ENCODE measurements at places on chromosomes 16 and 17.
A peak's percentile ranks its signal among the peaks of the same experiment; 100 is the strongest.

- no peak for DNase-seq
These were observed 57.2 kb downstream of the CHD9 start for GRCh38 chr16:53112015-53112414.

DNA sequence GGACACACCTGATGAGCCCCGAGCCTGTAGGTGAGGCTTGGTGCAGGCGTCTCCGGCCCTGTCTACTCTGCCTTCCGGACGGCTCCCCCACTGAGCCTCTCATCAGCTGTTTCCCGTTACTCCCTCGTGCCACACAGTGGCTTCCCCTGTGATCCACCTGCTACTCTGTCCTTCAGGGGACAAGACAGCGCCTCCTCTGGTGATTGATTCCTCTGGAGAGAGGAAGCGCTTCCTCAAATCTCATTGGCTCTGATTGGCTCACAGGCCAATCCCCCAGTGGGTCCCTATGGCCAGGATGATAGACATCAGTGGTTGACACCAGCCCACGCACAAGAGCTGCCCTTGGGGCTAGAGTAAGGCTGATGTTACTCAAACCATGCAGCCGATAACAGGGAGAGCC is 24.0 kb downstream of the RNF213 start:
- DNase-seq = no peak

GRCh38 chr16:66752379-66752778 is 970 bp upstream of the DYNC1LI2 start:
- DNase-seq = no peak

GRCh38 chr17:17693253-17694168 is 12.3 kb downstream of the RAI1 start:
- peak; percentile 65 for DNase-seq

GRCh38 chr17:64533784-64534183 is 27.0 kb downstream of the CEP95 start:
- no peak for DNase-seq

GRCh38 chr17:73091770-73092522 is 542 bp downstream of the SLC39A11 start:
- peak; percentile 59 for DNase-seq

- DNase-seq = peak; percentile 59
These were observed 604 bp upstream of the ZC3H18 start for GRCh38 chr16:88569614-88569984.

- no peak for DNase-seq
These were observed 79.1 kb downstream of the NXN start for GRCh38 chr17:900336-900934.

- DNase-seq = peak; percentile 79
These were observed 41.4 kb downstream of the SF3B3 start for GRCh38 chr16:70565053-70565452.

DNA sequence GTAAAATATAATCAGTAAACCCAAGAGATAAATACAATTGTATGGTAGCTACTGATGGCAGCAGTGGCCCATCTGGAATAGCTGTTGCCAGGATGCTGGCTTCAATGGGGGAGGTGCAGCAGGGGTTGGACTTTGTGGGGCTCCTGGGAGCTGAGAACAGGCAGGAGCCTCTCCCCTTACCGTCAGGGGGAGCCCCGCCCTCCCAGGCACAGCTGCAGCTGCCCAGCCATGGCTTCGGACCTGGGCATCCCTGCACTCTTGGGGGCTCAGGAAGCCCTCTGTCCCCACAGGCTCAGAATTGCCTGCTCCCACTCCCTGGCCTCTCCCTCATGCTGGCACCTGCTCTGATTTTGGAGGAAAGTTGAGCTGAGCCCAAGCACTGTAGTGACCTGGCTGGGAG is 741.1 kb downstream of the CDH11 start:
- no peak for DNase-seq

All from left lobe of liver (tissue), 2 donors.